ENCODE measurements at places on chromosomes 16 and 17.

- no peak for DNase-seq
These were observed 8.6 kb downstream of the CEP95 start for GRCh38 chr17:64515419-64515818.

DNA sequence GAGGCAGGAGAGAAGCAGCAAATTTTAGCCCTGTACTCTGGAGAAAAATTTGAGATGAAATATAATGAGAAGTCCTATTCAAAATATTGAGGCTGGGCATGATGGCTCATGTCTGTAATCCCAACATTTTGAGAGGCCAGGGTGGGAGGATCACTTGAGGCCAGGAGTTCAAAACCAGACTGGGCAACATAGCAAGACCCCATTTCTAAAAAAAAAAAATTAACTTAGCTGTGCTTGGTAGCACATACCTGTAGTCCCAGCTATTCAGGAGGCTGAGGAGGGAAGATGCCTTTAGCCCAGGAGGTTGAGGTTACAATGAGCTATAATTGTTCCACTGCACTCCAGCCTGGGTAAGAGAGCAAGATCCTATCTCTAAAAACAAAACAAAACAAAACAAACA lies 103.4 kb downstream of the CACNG3 start:
- no peak for DNase-seq

GRCh38 chr17:39527220-39527813 lies 66.0 kb downstream of the CDK12 start:
- DNase-seq: no peak

DNA sequence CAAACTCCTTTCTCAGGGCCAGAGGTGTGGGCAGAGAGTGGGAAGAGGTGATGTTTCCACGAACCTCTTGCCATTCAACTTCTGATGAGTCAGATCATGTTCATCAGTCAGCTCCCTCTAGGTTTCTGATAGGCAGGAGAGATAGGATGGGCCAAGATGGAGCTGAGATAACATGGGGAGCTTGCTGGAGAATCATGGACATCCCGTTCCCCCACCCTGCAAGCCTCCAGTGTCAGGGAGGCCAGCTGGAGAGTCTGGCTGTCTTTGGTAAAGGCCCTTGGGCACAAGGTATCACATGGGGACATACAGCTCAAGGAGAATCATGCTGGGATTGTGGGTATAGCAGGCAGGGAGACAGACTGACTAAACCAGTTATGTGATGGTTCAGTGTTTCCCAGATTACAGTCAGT lies 136.0 kb upstream of the IRX3 start:
- DNase-seq: no peak

DNA sequence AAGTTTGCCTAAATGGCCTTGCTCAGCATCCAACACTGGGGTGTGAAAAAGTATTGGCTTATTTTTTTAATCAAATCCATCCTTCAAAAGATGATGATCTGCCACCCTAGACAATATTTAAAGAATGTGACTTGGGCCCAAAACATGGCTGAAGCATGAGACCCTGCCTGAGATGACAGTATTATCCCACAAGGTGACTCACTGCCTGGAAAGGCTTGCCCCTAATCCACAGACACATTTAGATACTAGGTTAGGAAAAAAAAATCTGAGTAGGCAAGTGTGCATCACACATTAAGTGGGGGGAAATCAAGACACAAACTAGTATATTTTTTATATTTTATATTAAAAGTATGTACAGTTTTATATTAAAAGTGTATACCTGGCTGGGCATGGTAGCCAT lies 38.4 kb downstream of the TOM1L2 start:
- no peak for DNase-seq

DNA sequence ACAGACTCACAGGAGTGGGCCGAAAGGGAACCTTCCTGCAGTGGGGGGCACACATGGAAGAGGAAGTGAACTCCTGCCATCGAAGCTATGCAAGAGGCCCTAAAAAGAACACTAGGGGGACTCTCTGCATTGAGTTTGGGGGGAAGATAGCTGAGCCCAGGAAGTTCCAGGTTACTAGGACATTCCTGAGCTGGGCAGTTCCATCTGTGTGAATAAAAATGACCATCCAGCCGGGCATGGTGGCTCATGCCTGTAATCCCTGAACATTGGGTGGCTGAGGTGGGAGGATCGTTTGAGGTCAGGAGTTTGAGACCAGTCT lies 211.8 kb downstream of the ZNF423 start:
- no peak for DNase-seq

DNA sequence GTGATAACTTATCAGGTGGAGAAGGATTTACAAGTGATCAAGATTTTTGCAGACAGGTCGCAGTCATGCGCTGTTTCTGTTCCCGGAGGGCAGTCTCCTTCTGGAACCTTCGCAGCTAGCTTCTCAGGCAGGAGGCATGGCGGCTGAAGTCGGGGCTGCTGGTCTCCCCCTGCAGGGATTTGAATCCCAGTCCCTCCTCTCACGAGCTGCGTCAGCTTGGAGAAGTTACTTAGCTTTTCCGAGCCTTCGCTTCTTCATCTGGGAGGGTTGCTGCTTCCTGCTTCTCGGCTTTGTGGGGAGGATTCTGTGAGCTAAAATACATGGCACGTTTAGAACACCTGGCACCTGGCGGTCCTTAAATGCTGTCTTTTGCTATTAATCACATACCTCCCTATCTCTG lies 287.8 kb upstream of the FOXF1 start:
- no peak for DNase-seq

DNA sequence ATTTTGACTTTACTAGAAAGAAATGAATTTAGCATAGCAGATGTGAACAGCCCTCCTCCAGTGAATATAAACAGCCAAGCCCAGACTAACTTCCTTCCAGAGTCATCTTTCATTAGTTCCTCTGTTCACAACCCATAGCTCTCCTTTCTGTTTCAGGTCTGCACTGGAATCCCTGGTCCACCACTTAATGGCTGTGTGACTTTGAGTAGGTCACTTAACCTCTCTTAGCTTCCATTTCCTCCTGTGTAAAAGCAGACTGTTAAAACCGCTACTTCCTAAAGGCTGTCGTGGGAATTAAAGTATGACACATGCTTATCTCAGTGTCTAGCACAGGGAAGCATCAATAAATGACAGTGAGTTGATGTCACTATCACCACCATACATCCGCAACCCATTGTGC lies 7.5 kb downstream of the SLC6A4 start:
- no peak for DNase-seq

- no peak for DNase-seq
These were observed 28.5 kb upstream of the EFCAB13 start for GRCh38 chr17:47295037-47295873.

DNA sequence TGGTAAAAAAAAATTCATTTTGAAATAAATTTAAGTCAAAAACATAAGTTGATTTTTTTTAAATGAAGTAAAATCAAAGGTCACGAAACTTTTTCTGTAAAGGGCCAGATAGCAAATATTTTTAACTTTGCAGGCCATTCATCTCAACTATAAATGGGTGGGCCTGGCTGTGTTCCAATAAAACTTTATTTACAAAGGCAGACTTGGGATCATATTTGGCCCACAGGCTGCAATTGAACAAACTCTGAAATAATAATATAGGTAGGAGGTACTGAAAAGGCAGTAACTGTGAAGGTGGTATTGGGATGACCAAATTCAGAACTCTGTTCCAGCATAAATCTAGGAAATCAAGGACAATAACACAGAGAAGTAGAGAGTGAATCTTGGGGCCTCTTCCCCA lies 12.2 kb upstream of the EMP2 start:
- DNase-seq: no peak

GRCh38 chr16:23187341-23187740 lies 4.8 kb downstream of the SCNN1G start:
- DNase-seq: no peak

DNA sequence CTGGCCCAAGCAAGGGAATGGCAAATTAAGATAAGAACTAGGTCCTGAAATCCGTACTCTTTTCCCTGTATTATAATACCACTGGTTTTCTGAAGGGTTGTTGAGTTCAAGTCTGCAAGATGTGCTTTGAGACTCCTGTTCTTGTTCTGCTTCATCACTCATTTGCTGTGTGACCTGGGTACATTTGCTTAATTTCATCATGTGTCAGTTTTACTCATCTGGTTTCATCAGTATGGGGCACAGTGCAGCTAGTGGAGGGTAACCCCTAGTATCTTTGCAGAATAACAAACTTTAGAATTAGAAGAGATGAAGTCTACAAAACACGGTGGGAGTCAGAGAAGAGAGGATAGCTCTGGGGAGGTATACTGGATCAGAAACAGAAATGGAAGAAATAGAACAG lies 21.9 kb upstream of the EFCAB13 start:
- no peak for DNase-seq

DNA sequence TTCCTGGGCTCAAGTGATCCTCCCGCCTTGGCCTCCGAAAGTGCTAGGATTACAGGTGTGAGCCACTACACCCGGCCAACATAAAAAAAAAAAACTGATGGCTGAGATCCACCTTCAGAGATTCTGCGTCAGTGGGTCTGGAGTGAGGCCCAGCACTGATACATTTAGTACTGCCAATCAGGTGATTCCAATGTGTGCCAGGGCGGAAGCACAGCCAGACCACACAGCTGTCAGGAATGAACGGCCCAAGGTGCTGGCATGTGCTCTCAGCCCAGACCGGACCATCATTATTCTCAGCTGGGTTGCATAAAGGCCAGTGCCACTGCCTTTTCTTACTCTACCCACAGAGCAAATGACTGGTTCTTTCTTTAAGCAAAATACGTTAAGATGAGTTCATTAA lies 1.2 kb upstream of the BCO1 start:
- DNase-seq: no peak

DNA sequence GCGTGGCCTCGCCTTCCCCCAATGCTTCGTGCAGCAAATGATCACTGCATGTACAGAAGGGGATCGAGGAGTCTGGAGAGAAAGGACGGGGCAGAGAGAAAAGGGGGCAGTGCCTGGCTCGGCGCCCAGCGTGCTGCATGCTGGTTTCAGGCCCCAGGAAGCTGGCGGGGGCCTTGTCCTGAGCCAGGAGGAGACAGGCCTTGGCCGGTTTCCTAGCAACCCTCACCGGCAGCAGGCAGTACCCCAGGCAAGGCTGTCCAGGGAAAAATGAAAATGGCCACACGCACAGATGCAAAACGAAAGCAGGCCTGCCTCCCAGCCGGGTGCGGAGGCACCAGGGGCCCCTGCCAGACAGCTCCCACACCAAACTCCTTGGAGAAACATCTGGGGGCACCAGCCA lies 126.3 kb downstream of the ZFHX3 start:
- DNase-seq: no peak

DNA sequence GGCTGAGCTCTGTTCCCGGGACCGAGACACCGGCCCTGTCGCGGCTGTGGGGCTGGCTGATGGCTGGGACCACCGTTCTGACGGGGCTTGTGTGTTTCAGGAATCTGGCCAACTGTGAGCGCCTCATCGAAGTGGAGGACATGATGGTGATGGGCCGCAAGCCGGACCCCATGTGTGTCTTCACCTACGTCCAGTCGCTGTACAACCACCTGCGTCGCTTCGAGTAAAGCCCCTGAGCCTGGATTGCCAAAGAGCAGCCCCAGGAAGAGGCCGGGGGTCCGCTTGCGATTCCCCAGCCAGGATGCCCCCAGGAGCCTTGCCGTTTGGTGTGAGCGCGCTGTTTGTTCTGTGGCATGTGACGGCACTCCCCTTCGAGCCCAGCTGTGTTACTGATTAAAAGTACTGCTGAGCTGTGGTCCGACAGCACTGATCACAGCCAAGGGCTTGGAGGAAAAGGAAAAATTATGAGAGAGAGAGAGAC lies 23.0 kb downstream of the SMTNL2 start:
- no peak for DNase-seq

DNA sequence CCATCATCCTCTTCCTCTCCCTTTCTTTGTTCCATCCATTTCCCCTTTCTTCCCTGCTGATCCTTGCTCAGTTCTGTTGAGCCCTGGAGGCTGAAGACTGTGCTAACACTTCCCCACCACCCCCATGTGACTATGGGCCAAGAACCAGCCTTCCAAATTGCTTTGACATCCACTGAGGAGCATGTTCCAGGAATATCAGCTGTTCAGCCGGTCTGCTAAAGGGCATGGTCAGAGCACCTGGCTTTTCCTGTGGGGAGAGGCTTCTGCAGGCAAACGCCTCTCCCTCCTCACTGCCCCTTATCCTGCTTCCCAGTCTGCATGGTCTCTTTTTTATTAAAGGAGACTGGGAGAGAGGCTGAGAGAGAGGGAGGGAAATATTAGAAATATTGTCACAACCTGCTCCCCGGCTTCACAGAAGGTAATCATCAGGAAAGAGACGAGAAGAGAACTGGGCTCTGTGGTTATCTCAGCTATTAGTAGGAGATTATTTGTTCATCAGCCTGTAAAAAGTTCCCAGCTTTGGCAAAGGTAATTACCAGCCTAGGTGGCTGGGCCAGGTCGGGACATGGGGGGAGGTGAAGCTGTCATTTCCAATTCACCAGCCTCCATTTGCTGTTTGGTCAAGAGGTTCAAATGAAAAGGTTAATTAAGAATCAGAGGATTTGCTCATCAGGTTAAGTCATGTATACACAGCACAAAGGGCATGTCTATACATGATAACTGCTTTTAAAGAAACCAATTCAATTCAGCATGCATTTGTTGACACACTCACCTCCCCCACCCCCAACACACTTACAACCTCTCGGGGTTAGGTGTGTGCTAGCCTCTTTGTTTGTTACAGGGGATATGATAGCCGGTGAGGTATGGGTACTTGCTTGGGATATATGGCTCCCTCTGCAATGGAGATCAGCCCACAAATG lies 83.7 kb upstream of the CRHR1 start:
- DNase-seq: no peak

DNA sequence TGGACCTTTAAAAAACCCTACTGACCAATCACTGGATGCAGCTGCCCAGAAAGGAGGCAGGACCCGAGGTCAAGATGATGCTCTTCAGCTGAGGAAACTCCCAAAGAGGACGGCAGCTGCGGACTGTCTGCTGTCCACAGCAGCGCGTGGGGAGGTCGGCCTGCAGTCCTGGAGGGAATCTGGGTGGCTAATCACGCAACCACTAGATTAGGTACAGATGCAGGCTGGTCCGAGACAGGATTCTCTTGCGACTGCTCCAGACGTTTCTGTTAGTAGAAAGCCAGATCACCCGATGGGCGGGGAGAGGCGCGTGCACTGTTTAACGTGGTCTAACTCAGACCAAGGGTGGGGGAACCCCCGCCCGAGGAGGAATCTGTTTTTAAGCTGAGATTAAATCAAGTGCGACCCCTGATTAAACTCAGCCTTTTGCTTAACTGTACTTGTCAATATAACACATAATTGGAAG lies 8.8 kb downstream of the CTRB2 start:
- DNase-seq: no peak

Data from activated CD4-positive, alpha-beta T cell treated with anti-CD3 and anti-CD28 coated beads for 48 hours (primary cell).